Left ventricle myocardium inferior (tissue), 1 donor: ENCODE measurements at places on chromosomes 6 and 20. TPM values are rescaled to one million over a fixed set of nuclear protein-coding genes. Genes with fewer than 3 reads are reported as not detected.

DNA sequence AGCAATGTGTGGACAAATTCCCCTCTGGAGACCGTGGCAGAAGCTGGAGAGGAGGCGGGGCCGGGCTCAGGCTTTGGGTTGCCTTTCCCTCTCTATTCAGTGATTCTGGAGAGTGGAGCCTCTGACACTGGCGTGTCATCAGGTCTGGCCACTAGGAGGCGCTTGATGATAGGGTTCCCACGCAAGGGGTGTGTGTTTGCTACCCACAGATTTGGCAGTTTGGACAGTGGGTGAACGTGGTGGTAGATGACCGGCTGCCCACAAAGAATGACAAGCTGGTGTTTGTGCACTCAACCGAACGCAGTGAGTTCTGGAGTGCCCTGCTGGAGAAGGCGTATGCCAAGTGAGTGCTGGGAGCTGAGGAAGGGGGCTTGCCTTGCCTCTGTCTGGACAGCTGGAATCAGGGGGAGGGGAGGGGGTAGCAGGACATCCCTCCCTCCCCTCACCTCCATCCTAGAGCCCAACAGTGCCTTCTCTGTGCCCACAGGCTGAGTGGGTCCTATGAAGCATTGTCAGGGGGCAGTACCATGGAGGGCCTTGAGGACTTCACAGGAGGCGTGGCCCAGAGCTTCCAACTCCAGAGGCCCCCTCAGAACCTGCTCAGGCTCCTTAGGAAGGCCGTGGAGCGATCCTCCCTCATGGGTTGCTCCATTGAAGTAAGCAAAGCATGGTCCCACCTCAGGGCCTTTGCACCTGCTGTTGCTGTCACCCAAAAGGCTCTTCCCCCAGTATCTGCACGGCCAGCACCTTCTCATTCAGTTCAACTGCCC is 14.3 kb downstream of the CAPN11 start:
- peak; percentile 88 for DNase-seq

- DNase-seq = no peak
Measured at GRCh38 chr6:151109869-151110575, 129.7 kb upstream of the AKAP12 start.

DNA sequence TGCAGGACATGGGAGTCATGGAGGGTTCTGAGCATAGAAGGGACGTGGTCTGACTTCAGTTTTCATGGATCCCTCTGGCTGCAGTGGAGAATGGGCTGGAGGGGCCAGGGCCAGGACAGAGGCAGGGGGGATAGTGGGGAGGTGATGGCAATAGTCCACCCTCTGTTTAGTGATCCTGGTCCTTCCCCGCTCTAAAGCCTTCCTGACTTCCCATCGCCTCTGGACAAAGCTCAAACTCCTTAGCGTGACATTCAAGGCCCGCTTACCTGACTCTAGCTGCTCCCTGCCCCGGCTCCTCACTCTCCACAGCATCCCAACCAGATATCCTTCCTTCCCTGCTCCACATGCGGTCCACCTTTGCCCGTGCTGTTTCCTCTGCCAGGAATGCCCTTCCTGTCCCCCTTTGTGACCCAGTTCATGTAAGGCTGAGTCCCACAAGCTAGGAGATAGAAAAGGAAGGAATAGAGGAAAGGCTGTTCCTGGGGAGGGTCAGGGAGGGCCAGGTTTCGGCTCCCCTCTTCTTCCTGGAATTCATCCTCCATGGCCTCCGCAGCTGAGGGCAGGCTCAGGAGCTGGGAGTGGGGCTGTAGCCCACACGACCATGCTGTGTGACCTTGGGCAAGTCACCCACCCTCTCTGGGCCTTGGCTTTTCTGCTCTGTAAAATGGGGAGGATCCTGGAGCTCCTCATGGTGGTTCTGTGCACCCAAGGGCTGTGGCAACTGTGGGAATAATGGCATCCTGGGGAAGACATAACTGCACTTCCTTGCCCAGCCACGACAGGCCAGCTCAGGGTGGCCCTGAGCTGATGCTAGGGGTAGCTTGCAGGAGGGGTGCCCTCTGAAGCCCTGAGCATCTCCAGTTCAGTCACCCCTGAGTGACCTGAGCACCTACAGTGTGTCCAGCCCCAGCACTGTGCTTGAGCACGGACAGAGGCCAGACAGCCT is 116.1 kb downstream of the CEBPB start:
- DNase-seq = no peak

DNA sequence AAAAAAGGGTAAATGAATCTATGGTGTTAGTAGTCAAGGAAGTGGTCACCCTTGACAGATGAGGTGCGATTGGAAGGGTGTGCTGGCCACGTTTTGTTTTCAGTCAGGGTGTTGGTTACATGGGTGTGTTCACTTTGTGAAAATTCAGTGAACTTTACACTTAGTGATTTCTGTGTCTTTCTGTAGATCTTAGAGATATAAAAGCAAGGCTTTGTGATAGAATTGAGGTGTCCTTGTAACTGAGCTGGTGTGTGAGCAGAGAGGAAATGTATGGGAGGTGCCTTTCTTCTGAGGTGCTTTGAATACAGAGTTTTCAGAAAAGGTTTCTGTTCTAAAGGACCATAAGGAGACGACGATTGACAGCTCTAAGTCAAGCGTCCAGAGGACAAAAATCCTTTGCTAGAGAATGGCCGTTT is 90.5 kb downstream of the SAMD3 start:
- no peak for DNase-seq

DNA sequence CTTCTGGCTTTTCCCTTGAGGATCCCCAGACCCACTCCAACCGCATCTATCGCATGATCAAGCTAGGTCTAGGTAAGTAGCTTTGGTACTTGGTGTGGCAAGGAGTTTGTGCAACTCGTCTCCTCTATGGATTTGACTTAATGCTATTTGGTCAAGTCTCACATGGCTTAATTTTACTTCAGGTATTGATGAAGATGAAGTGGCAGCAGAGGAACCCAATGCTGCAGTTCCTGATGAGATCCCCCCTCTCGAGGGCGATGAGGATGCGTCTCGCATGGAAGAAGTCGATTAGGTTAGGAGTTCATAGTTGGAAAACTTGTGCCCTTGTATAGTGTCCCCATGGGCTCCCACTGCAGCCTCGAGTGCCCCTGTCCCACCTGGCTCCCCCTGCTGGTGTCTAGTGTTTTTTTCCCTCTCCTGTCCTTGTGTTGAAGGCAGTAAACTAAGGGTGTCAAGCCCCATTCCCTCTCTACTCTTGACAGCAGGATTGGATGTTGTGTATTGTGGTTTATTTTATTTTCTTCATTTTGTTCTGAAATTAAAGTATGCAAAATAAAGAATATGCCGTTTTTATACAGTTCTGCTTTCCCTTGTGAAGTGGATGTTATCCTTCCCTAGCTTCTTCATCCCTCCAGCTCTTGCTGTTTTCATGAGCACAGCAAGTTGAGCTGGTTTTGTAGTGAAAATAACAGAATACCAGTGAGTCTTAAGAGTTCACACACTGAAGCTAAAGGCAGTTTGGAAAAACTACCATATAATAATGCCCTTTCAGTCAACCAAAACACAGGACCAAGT is 3.8 kb downstream of the SLC35B2 start:
- no peak for DNase-seq

- peak; percentile 68 for DNase-seq
Measured at GRCh38 chr20:57392512-57393271, 1.5 kb downstream of the RBM38 start.

GRCh38 chr6:93794166-93794565 is 374.8 kb upstream of the EPHA7 start:
- DNase-seq = no peak

- DNase-seq = no peak
Measured at GRCh38 chr20:47817573-47817972, 32.3 kb upstream of the SULF2 start.

DNA sequence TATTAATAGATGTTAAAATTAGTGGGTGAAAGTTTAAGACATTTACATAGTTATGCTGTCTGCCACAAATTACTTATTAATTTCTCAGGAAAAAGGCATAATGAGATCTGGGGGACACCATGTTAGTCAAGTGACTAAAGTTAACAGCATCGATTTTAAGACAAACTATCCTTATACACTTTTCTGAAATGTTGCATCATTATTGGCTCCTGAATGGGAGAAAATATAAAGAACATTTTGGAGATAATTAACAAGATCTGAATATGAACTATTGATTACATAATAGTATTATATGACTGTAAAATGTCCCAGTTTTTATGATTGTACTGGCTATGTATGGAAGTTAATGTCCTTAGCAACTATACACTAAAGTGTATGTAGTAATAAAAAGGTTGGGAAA is 7.9 kb downstream of the OR2B3 start:
- no peak for DNase-seq

DNA sequence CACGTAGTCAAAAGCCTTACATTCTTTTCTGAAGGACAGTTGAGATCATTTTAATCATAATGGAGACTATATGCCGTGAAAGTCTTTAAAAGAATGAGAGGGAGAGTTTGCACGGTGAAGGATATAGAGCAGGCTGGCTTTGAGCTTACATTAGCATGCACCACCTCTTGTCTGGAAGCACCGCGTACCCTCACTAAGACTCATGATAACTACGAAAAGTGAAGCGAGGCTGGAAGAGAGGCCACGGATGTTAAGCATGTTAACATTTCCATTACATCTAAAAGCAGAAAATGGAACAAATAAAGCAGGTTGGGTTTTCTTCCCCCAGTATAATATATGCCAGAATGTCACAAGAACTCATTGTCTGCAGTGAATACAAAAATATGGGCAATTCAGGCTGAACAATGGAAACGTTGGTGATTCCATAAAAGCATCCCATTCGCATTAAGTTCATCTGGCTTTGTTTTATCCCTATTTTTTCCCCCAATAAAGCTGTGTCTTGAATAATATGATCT is 40.6 kb upstream of the NKX2-2 start:
- DNase-seq = no peak

DNA sequence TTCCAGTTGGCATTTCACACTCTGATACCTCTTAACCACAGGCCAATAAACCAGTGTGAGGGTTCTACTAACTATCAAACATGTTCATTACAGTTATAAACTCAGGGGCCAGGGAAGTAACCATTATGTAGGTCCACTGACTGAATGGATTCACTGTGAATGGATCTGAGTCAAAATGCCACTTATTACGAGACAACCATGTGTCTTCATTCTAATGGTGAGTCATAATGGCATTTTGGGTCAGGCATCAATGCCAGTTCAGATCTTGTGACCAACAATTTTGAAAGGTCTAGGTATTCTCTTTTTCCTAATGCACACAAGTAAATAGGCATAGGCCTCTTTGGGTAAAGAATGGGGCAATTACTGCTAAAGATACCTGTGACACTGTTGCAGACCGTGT is 112.2 kb upstream of the HEY2 start:
- no peak for DNase-seq

DNA sequence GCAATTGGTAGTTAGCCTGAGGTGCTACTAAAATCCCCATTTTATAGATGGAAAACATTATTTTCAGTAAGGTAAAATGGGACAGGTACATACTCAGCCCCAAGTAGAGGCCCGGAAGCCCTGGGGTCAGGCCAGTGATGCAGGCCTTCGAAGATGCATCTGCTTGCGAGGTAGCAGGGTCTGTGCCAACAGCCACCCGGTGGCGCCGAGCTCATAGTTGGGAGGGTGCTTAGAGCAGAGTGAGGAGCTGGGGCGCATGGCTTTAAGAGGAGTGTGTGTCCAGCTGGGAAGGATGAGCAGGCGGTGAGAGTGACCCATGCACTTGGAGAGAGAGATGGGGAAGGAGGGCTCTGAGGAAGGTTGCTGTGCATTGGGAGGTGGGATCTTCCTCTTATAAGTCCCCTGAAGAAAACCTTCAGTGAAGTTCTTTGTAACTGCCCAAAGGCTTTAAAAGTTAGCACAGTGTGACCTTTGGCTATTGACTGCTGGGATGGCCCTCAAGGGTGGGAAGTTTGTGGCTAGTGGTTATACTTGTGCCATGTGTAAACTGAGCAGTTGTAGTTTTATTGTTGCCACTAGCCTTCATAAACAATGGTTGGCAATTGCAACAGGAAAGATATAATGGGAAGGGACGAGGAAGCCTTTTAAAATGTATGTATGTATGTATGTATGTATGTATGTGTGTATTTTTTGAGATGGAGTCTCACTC is 71.1 kb downstream of the TOX2 start:
- no peak for DNase-seq

DNA sequence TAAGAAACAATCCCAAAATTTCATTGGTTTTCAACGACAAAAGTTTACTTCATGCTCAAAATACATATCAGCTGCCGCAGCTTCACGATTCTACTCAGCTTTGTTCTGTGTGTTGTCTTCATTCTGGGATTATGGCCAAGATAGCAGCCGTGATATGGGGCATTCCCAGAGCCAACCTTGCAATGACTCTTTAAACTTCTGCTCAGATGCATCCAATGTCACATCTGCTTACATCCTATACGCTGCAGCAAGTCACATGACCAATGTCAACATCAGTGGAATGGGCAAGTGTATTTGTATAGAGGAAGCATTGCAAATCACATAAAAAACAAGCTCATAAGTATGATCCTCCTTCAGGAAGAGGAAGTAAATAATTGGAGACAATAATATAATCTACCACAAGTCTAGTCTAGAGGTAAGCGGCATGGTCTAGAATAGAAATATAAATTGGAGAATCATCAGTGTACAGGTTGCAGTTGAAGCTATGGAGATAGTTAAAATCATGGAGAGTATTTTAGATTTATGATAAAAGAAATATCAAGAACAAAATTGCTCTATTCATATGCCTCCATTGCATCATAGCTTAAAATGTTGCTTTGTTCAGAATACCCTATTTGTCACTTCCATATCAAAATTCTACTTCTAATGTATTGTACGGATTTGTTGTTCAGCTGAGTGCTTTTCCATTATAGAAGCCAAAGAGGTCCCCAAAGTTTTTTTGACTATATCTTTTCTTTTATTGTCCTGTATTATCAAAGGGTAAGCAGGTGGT is 7.2 kb upstream of the C6orf141 start:
- no peak for DNase-seq

GRCh38 chr6:132751828-132752227 is 5.9 kb downstream of the VNN2 start:
- DNase-seq = no peak

DNA sequence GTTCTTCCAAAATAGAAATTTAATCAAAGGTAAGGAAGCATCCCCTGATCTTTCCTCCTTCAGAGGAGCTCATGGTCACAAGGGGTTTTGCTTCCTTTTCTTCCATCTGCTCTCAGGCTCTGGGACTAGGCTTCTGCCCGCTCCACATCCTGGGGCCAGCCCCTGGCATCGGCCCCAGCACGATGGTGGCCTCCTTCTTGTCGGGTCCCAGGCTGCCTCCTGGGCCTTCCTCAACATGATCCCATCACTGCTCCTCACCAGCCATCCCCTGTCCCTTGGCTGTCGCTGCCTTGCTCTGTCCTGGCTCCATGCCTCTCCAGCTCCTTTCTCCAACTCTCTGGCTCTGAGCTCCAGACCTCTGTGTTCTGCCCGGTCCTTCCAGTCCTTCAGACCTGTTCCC is 4.1 kb downstream of the PHACTR3 start:
- no peak for DNase-seq

The TCF21 gene
- total RNA-seq = 5.3 TPM

The GJA1 gene
- total RNA-seq = 248 TPM

The LY6G6D gene
- not detected for total RNA-seq

The ACOT8 gene
- total RNA-seq = 32.1 TPM

The RBPJL gene
- total RNA-seq = not detected

The SLC22A2 gene
- not detected for total RNA-seq

The RNF39 gene
- total RNA-seq = not detected
